ENCODE measurements at places on chromosomes 13 and 19. TPM values are rescaled to one million over a fixed set of nuclear protein-coding genes. Genes with fewer than 3 reads are reported as not detected.

The AMER2 gene
- 0.04 TPM for total RNA-seq

The SHC2 gene
- 13.9 TPM for total RNA-seq

The KLK4 gene
- not detected for total RNA-seq

The PCDH20 gene
- total RNA-seq, result 2.8 TPM

The PRTN3 gene
- total RNA-seq, result 0.44 TPM

The CBLC gene
- not detected for total RNA-seq

The SYDE1 gene
- total RNA-seq, result 10.9 TPM

The CD37 gene
- 1.1 TPM for total RNA-seq

DNA sequence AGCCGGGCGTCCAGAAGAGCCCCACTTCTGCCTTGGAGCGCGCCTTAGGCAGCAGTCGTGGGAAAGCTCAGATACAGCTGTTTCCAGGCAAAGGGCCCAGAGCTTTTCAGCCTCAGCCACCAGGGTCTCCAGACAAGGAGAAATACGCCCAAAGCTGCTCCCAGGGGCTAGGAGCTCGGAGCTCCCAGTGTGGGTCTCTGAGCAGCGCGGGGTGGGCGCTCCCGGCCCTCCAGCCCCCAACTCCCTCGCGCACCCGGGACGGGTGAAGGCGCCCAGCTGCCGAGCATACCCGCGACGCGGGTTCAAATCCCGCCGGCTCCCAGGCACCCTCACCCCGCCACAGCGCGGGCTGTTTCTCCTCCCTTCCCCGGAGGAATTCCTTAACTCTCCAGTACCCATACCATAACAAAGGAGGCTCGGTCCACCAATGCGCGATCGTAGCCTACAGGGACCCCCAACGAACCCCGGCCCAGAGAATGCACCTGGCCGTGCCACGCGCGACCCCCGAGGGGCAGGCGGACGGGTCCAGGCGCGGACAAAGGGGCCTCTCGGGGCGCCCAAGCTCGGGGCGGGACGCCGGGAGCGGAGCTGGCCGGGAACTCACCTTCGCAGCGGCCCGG is 507 bp downstream of the COL4A1 start:
- peak; percentile 83 for DNase-seq

DNA sequence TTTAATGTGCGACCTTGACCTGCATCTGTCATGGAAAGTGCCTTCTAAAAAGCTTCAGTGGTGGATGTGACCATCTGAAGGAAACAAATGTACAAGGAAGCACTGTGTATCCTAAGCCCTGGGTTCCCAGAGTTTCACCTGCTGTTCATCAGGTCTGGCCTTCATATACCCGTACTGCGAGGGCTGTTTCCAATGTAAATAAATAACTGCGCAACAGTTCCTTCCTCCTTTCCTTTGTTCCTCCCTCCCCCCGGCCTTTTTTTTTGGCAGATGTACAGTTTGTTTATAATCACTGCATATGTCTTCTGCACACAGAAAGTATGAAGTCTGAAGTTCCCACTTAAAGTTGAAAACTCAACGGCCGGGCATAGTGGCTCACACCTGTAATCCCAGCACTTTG is 5.2 kb downstream of the FAAP24 start:
- peak; percentile 39 for DNase-seq

DNA sequence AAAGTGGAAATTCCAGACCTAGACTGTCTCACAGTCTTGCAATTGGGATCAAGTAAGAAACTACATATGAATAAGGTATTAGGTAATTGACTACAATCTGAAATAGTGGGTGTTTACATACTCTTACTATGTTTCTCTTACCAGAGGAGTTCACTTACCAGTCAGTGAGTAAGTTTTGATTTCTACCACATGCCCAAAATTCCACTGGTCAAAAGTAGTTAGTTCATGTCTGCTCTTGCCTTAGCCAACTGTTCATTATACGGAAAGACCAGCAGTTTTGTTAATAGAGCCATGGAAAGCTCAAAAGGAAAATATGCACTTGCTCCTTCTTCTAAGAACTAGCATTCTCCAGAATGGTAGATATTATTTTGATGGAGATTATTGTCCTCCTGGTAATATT is 490.8 kb downstream of the RFC3 start:
- no peak for DNase-seq

GRCh38 chr19:51394050-51394836 is 3.9 kb upstream of the C19orf84 start:
- peak; percentile 100 for DNase-seq

DNA sequence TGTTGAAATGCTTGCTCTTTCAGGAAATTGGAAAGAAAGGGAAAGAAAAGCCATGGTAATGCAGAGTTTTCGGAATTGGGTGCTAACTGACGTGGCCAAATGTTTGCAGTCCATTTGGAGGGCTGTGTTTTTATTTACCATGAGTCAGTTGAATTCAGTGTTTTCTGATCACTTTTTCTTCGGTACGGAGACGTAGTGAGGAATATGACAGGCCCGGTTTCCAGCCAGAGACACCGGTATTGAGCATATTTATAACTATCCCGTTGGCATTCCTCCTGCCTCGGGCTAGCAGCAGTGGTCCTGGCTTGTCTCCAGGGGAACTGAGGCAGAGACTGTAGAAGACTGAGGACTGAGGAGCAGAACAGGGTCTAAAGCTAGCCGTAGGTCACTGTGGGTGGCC is 1.0 kb downstream of the CDC16 start:
- DNase-seq, result no peak

- DNase-seq, result no peak
Measured at GRCh38 chr19:1027650-1028061, 1.2 kb downstream of the CNN2 start.

GRCh38 chr13:27977476-27978300 is 8.6 kb upstream of the CDX2 start:
- DNase-seq, result no peak

GRCh38 chr19:32219881-32220472 is 125.4 kb upstream of the ZNF507 start:
- DNase-seq, result peak; percentile 46

DNA sequence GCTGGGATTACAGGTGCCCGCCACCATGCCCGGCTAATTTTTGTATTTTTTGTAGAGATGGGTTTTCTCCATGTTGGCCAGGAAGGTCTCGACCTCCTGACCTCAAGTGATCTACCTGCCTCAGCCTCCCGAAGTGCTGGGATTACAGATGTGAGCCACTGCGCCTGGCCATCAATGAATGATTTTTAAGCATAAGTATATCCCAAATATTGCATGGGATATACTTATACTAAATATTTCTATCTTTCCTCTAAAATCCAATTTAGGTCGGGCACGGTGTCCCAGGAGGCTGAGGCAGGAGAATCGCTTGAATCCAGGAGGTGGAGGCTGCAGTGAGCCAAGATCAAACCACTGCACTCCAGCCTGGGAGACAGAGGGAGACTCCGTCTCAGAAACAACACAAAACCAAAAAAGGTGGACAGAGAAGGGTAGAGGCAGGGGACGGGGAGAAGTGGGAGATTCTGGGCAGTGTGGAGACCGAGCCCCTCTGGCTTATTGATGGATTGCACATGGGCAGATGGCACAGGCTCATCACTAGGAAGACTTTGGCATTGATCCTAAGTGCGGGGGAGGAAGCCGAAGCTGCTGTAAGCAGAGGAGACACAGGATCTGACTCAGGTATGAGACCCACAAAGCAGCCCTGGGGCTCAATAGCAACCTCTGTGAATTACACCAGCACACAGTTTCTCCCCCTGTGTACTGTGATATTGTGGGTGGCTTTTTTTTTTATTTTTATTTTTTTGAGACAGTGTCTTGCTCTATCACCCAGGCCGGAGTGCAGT is 13.5 kb downstream of the ARRDC5 start:
- DNase-seq, result no peak

DNA sequence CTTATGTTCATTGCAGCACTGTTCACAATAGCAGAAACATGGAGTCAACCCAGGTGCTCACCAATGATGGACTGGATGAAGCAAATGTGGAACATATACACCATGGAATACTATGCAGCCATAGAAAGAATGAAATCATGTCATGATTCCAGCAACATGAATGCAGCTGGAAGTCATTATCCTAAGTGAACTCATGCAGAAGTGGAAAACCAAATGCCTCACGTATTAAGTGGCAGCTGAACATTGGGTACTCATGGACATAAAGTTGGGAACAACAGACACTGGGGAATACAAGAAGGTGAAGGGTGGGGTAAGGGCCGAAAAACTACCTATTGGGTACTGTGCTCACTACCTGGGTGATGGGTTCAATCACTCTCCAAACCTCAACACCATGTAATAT is 915.9 kb downstream of the UQCRFS1 start:
- DNase-seq, result no peak

GRCh38 chr19:10152100-10152499 is 32.4 kb upstream of the EIF3G start:
- no peak for DNase-seq

- DNase-seq, result no peak
Measured at GRCh38 chr19:52070496-52070895, 21.9 kb upstream of the ZNF432 start.

GRCh38 chr13:46213242-46213641 is 1.5 kb downstream of the LRRC63 start:
- no peak for DNase-seq

GRCh38 chr19:28633319-28634018 is 579.5 kb downstream of the UQCRFS1 start:
- DNase-seq, result peak; percentile 27

DNA sequence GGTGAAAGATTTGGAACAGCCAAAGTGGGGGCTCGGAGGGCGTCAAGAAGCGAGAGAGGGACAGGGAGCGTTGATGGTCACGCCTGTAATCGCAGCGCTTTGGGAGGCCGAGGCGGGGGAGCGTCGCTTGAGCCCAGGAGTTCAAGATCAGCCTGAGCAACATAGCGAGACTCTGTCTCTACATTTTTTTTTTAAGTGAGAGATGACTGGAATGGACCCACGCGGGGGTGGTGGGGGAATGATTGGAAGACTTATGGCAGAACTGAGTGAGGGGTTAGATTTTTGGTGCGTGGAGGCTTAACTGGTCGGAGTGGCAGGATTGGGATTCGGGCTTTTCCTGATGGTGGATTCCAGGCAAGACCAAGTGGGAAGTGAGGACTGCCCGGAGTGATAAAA is 725 bp downstream of the PSMD8 start:
- no peak for DNase-seq

DNA sequence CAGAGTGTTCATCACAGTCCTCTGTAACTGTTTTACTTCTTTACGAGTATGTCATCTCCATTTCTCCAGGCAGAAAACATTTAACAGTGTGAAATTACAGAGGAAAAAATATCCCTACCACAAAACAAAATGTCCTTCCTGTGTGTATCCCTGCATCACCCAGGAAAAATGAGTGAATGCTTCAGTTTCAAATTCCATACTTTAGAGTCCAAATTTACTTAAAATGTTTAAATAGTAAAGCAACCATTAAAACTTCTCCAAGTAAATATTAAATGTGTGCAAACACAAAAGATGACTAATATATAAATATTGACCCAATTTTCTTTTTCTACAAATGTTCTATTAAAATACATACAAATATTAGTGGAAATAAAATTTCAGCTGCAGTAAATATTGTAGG is 1016.6 kb upstream of the PCDH20 start:
- DNase-seq, result no peak

DNA sequence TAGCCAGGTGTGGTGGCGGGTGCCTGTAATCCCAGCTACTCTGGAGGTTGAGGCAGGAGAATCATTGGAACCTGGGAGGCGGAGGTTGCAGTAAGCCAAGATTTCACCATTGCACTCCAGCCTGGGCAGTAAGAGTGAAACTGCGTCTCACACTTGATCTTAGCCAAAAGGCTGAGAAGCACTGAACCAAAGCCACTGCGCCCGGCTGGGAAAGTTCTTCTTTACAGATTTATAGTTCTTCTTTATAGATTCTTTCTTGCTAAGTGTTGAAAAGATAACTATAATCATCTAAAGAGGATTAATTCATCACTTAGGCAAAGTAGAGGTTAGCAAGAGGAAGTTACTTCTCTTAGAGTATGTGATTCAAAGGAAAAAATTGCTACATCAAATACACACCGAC is 11.1 kb downstream of the ZNF417 start:
- no peak for DNase-seq

DNA sequence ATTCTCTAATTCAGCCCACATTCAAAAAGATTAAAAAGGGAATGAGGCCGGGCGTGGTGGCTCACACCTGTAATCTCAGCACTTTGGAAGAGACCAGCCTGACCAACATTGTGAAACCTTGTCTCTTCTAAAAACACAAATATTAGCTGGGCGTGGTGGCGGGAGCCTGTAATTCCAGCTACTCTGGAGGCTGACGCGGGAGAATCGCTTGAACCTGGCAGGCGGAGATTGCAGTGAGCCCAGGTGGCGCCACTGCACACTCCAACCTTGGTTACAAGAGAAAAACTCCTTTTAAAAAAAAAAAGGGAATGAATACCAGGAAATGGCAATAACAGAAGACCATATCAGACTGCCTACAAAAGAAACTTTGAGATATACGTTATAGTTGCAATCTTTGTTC is 1244.5 kb downstream of the PCDH9 start:
- no peak for DNase-seq

- DNase-seq, result peak; percentile 7
Measured at GRCh38 chr13:46010148-46010547, 42.4 kb downstream of the ZC3H13 start.

- DNase-seq, result no peak
Measured at GRCh38 chr13:111292710-111293485, 27.5 kb upstream of the TEX29 start.

GRCh38 chr19:16327911-16328823 is 3.5 kb downstream of the KLF2 start:
- peak; percentile 92 for DNase-seq

GRCh38 chr13:112259511-112259910 is 116.6 kb upstream of the SPACA7 start:
- no peak for DNase-seq

- DNase-seq, result no peak
Measured at GRCh38 chr13:60733933-60734332, 336.9 kb downstream of the TDRD3 start.

- peak; percentile 51 for DNase-seq
Measured at GRCh38 chr19:42216653-42217519, 591 bp downstream of the DEDD2 start.

- no peak for DNase-seq
Measured at GRCh38 chr19:7732045-7732444, at the start of gene CLEC4G. TSS of gene CLEC4G (minus strand) at chr19:7732110. CDS start at chr19:7732102, 8 bp downstream.

GRCh38 chr13:108705031-108705430 is 75.6 kb downstream of the MYO16 start:
- no peak for DNase-seq

- DNase-seq, result no peak
Measured at GRCh38 chr13:21164631-21165030, 11.7 kb downstream of the SKA3 start.

Data from muscle of leg (tissue), 16 donors.